NCI-H82 (cell line): ENCODE measurements at places on chromosomes 4 and X.

GRCh38 chrX:24767557-24767956 lies 73.8 kb downstream of the POLA1 start:
- no peak for DNase-seq

DNA sequence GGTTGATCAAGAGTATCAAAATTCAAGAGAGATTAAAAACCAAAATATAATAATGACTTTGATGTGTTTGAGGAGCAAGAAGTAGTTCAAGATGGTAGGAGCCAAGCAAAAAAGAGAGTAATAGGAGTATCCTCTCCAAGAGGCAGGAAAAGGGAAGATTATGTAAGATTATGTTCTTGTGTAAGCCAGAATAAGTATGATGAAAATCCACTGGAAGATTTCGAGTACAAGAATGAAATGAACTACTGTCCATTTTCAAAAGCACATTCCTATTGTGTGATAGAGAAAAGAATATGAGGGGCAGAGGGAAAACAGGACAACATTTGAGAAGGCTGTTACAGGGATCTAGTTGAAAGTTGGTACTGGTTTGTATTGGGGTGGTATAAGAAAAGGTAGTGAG lies 659.6 kb upstream of the INTU start:
- DNase-seq = no peak

- DNase-seq = no peak
Measured at GRCh38 chrX:111831343-111831742, 44.6 kb upstream of the TRPC5OS start.

GRCh38 chr4:77861495-77861894 lies 1.1 kb upstream of the MRPL1 start:
- DNase-seq = no peak

DNA sequence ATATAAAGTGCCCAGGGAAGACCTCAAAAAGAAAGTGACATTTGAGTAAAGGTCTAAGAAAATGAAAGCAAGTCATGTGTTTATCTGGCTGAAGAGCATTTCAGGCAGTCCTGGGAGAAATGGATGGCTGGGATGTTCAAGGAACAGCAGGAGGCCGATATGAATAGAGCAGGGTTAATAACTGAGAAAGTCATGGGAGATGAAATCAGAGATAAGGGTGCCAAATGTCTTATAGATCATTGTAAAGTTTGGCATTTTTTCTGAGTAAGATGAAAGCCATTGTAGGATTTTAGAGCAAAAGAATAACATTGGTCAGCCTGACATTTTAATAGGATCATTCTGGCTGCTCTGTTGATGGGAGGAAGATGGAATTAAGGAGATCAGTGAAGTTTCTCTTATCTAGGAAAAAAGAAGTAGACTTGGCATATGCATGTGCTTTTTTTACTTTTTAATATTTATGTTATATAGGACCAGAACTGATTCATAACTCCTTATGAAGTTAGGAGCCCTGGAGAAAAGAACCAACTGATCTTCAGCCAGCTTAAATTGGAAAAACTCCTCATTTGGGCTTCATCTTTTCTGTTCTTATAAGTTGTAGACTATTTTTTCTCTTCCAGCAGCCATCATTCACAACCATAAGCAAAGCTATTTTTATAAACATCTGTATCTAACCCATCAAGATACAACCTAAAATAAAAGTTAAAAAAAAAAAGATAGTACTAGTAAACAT lies 18.6 kb downstream of the AIMP1 start:
- DNase-seq = no peak
